Kidney tubule cell (primary cell): ENCODE measurements at places on chromosomes 3 and 15.

- no peak for DNase-seq
Measured at GRCh38 chr15:36230776-36231175, 348.6 kb upstream of the CDIN1 start.

GRCh38 chr3:169453256-169454059 lies 210.1 kb downstream of the MECOM start:
- no peak for DNase-seq

GRCh38 chr15:22874966-22875365 lies 36.5 kb downstream of the NIPA2 start:
- no peak for DNase-seq

- peak; percentile 45 for DNase-seq
Measured at GRCh38 chr3:119731560-119732343, 28.9 kb downstream of the CFAP91 start.

GRCh38 chr3:31086698-31087097 lies 192.2 kb upstream of the GADL1 start:
- DNase-seq: no peak

DNA sequence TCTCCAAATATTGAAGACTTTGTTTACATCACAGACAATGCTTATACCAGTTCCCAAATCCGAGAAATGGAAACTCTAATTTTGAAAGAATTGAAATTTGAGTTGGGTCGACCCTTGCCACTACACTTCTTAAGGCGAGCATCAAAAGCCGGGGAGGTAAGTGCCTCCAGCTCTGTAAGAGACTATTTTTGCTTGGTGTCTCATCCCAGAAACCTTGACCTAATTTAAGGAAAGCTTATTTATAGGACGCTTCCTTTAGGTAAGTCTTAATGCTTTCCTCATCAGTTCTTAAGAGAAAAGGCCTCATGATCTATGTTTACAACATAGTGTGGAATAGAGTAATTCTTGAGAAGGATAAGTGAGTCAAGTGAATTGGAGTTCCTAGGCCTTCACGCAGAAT lies 11.8 kb downstream of the CCNB2 start:
- no peak for DNase-seq

DNA sequence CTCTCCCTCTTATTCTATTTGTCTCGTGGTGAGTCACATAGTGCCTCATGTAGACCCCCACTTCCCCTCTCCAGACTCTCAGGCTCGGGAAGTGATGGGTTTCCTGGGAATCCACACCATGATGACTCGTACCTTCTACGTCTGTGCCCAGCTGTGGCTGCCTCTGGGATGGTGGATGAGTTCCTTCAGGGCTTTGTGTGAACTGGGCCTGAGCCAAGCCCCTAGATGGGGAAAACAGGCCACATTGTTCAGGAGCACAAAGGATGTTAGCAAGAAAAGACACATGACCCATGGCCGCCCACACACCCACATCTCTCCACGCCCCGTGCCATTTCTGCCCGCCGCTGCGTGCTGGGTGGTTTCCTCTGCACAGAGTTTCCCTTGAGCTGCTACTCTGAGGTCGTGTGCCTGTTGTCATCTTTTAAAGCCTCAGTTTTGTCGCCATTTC lies 10.5 kb downstream of the ISG20 start:
- peak; percentile 97 for DNase-seq

GRCh38 chr3:34001022-34001421 lies 202.6 kb downstream of the PDCD6IP start:
- no peak for DNase-seq

- DNase-seq: peak; percentile 56
Measured at GRCh38 chr3:127959873-127960272, 44.8 kb downstream of the KBTBD12 start.

DNA sequence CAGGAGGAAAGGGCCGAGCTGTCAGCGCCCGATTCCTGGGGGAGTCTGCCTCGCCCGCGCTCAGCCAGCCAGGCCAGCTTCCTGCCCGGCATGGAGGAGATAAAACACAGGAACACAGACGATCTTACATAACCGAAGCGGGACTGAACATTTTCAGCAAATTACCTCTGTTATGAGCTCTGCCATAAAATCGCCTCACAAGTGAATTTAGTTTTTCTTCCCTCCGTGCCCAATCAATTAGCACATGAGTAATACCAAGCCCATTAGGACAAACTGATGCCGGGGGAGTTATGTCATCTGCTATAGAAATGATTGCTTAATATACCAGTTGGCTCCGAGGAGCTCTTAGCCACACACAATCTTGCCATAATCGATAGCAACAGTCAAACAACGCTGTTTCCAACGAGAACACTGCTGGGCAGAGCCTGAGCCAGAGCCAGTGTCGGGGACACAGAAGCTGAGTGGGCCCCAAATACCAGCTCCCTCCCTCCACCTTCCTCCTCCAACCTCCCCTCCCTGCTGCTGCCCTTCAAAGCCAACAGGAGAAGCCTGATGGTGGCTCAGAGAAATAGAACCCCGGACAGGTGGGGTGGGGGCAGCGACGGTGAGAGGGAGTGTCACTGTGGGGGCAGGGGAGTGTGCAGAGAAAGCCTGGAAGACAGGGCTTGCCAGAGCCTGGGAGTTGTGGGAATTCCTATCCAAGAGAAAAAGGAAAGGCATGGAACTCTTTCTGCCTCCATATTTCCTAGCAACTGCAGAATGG lies 279.4 kb upstream of the TLE3 start:
- peak; percentile 31 for DNase-seq

DNA sequence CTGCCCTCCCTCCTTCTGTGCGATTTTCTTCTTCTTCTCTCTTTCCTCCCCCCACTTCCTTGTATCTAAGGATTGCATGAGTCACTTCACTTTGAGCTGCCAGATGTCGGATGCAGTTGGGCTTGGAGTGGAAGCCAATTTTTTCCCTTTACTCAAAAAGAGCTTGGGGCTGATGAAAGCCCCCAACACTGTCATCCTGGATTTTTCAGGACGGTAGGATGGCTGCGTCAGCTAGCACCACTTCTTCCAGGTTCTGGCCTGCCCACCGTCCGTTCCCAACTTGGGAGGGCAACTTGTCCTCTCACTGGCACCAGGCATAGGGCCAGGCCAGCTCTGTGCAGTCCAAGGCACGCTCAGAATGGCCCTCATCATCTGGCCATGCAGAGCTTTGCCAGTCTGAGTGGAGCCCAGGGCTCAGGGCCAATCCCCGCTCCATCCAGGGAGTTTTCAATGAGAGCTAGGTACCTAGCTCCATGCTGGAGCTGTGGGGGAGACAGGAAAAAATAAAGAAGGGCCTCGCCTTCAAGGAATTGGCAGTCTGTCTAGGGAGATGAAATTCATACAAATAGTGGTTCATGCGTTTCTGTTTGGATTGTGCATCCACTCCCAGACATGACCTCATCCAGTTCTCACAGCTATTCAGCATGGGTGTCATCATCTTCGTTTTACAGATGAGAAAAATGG lies 47.7 kb upstream of the INSYN1 start:
- peak; percentile 67 for DNase-seq

GRCh38 chr15:49589030-49589429 lies 31.6 kb downstream of the FAM227B start:
- no peak for DNase-seq

- DNase-seq: peak; percentile 62
Measured at GRCh38 chr3:58167431-58168351, 43.1 kb downstream of the DNASE1L3 start.

DNA sequence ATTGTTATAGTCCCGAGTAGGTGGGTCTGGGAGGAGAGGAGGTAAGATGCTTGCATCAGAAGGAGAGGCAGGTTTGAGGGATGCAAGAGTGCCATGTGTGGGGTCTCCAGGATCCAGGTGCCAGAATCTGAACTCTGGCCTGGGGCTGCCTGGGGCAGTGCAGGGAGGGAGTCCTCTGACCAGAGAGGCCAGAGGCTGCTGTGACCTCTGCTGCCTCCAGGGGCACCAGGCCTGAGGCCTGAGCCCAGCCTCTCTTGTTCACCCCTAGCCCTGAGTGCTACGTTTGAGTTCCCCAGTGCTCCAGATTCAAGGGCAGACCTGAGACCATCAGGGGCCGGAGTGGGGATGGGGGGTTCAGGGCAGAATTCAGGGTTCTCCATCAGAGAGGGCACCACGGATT lies 7.4 kb downstream of the SLC38A3 start:
- no peak for DNase-seq

GRCh38 chr15:63712828-63713520 lies 115.8 kb downstream of the FBXL22 start:
- no peak for DNase-seq

GRCh38 chr15:49606594-49606993 lies 14.0 kb downstream of the FAM227B start:
- no peak for DNase-seq

DNA sequence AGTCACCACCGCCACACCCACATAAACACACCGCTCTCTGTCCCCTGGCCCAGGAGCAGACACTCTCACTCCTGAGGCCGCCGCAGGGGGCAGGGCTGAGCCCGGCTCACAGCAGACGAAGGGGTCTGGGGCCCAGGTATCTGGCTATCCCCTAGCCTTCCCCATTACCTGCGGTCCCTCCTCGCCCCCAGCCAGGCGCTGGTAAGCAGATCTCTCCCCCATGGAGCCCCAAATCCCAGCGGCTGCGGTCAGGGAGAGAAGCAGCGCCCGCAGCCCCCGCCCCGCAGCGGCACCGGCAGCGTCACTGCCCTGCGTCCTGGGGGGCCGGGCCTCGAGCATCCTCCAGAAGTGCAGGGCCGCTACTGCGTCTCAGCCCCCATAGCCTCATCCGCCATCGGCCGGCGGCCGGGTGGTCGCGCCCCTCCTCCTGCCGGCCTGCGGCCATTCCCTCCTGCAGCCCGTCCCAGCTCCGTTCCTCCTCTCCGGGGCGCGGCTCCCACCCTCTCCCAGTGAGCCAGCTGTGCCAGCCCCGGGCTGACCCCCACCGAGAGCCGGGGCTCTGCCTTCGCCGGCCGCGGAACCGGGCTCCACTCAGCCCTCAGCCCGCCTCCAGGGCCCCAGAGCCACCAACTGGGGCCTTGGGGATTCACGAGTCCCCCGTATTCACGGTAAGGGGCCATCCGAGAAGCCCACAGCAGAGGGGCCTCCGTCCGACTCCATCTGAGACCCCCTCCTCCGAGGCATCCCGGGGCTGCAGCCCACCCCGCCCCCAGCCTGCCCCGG lies 13.1 kb downstream of the TNK2 start:
- peak; percentile 73 for DNase-seq

- peak; percentile 43 for DNase-seq
Measured at GRCh38 chr15:80780416-80781221, 1.4 kb downstream of the CEMIP start.

DNA sequence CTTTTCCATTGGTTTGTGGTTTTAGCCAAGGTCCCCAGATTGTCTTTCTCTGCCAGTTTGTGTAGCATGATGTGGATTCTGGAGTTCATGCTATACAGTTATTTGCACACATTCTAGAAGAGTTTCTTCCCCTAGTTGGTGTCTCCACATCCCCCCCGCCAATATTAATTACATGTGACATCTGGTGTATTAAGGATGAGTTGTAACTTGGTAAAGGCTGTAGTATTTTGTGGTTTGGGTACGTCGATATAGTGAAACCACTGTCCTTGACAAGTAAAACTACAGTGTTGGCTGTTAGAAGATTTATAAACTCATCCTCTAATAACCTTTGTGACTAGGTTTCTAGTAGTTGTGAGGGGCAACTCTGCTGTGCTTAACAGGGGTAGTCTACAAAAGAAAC lies 23.7 kb upstream of the P4HTM start:
- DNase-seq: no peak

DNA sequence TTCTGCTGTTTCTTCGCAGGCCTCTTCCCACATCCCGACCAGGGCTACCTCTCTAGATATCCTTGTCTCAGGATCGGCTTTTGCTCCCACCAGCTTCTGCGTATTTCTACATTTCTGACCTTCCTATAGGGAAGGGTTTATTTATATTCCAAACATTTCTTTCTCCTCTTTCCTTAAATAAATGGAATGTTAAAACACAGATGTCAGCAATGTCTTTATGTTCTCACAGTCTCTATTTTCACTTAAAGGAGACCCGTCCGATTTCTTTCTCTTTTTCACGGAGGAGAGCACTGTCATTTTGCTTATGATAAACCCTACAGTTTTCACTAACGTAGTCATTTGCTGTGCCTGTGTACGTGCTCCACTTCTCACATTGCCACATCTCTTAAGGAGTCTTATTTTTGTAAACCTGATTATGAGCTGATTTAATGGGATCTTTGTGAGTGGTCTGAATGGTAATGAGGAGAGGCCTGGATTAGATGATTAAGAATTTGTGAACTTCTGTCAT lies 630 bp downstream of the KIF15 start:
- peak; percentile 15 for DNase-seq

DNA sequence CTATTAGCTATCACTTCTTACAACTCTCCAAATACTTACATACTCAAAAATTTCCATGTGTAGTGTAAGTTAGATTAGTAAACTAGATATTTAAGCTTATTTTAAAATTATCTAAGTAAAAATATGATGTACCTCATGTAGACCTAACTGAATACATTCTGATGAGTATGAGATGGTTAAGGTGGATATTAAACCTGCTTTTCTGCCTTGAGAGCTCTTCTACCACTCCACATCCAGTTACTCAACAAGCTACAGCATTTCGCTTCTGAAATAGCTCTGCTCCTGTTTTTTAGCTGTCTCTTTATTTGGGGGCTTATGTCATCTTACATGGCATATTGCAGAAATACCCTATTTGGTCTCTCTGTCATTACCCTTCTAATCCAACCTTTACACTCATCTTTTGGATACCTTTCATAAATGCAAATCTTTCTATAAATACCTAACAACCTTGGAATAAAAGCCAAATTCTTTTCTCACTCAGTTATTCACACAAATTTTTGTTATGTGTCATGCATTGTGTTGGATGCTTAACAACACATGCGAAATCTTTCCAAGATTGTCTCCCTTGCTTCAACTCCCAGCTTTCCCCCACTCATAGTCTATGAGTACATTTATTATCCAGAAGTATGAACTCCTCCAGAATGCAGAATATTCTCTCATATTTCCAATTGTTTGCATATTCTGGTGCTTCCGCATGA lies 92.0 kb downstream of the ALCAM start:
- DNase-seq: peak; percentile 29

GRCh38 chr3:27900316-27900715 lies 178.2 kb upstream of the EOMES start:
- DNase-seq: no peak
